ENCODE measurements at places on chromosomes 3 and 15.

- DNase-seq: no peak
Observed at GRCh38 chr15:50055332-50055731, 63.7 kb downstream of the ATP8B4 start.

GRCh38 chr15:79156704-79157375, 66.3 kb upstream of the RASGRF1 start:
- DNase-seq: no peak

- DNase-seq: peak; percentile 17
Observed at GRCh38 chr15:88834211-88834812, 31.1 kb downstream of the ACAN start.

DNA sequence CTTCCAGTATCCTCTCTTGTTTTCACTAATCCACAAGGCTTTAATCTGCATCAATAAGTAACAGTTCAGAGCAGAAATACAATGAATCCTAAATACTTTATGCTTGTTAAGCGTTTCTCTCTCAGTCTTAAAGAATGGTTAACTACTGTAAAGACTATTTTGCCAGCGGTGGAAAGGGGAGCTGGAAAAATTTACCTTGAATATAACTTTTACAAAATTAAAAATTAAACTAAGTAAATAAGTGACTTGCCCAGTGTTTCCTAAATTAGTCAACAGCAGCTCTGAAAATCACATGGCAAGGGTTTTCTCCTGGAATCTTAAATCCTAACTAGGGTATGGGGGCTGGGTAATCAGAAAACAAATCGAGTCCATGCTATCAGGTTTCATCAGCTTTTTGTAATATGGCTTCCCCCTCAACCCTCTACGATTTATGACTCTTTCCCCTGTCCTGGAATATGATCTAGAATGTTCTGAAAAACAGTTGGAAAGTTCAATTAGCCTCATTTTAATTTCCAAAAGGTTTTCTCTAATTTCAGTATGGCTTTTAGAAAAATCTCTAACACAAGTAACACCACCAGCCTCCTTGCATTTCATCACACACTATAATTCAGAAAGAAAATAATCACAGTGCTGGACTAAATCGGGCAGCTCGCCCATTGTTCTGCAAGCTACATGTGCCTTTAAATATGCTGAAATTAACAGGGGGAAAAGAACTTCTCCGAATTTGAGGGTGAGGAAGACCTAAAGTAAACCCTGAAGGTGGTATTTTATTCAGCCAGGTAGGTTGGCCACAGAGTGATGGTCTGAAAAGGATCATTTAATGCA, 133.5 kb downstream of the ADAMTS9 start:
- no peak for DNase-seq

DNA sequence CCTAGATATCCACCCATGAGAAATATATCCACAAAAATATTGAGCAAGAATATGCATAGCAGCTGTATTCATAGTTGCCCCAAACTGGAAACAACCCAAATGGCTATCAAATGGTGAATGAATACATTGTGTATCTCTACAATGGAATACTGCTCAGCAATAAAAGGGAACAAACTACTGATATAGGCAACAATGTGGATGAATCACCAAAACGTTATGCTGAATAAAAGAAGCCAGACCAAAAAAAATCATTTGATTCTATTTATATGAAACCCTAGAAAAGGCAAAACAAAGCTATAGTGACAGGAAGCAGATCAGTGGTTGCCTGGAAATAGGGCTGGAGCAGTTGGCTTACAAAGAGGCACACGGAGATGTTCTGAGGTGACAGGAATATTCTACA, 15.5 kb upstream of the CMTM7 start:
- DNase-seq: no peak

DNA sequence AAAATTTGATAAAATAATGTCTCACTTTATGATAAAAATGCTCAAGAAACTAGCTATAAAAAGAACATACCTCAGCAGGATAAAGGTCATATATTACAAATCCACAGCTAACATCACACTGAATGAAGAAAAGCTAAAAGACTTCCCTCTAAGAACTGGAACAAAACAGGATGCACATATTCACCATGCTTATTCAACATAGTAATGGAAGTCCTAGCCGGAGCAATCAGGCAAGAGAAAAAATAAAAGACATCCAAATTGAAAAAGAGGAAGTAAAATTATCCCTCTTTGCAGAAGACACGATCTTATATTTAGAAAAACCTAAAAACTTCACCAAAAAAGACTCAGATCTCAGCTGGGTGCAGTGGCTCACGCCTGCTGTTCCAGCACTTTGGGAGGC, 34.0 kb downstream of the SENP7 start:
- DNase-seq: no peak

GRCh38 chr3:19717736-19718135, 216.3 kb downstream of the EFHB start:
- no peak for DNase-seq

GRCh38 chr3:103271575-103271974, 836.8 kb downstream of the ZPLD1 start:
- no peak for DNase-seq

DNA sequence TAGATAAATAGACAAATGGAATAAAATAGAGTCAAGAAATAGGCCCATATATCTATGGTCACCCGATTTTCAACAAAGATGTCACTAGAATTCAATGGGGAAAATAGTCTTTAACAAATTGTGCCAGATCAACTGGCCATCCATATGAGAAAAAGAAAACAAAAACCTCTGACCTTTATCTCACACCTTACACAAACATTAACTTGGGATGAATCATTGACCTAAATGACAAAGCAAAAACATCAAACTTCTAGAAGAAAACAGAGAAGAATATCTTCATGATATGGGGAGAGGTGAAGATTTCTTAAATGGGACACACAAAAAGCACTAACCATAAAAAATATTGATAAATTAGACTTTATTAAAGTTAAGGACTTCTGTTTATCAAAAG, 31.9 kb downstream of the ITGA11 start:
- DNase-seq: no peak

DNA sequence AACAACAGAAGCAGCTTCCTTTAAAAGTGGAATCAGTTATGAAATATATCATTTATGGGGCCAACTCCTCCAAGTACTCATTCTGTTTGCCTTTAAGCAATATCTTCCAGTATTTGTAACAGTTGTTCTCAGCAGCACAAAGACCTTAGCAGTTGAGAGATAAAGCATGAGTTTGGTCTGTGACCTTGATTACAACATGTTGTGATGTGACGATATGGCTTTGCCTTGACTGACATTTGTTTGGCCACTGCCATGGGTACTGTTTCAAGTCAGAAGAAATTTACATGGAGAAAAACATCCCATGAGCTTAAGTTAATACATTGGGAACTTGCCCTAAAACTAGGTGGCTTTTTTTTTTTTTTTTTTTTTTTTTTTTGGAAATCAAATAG, 175.1 kb upstream of the KBTBD8 start:
- no peak for DNase-seq

DNA sequence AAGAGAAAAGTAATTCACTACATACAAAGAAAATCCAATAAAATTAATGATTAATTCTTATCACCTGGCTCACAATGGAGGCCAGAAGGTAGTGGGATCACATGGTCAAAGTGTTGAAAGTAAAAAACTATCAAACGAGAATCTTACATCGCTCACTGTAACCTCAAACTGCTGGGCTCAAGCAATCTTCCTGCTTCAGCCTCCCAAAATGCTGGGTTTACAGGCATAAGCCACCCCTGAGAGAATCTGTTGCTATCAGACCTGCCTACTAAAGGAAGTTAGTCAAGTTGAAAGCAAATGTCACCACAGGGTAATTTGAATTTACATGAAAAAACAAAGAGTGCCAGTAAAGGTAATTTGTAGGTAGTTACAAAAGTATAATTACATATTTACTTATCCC, 103.3 kb downstream of the PCCB start:
- DNase-seq: no peak

DNA sequence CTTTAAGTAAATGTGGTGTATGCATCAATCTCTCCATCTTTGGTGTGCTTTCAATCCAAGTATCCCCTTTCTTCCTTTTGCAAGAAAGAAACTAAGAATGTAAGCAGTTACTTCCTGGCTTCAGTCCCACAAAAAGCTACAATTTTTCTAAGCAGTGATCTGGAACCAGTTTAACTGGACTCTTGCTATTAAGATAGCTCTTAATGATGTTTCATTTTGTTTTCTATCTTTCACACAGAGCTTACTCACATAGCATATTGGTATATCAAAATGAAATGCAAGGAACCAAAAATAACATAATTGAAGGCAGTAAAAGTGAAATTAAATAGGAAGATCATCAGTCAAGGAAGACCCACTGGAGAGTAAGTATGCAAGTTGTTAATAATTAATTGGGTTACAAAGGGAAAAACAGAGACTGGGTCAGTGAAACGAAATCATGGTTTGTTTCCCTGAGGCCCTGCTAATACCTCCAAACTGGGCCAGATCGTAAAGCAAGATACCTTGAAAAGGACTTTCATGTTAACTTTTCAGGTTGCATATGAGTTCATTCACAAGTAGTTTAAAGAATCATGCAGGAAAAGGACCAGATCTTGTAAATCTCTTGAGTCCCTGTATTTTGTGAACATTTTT, 41.9 kb downstream of the GPR160 start:
- DNase-seq: no peak

DNA sequence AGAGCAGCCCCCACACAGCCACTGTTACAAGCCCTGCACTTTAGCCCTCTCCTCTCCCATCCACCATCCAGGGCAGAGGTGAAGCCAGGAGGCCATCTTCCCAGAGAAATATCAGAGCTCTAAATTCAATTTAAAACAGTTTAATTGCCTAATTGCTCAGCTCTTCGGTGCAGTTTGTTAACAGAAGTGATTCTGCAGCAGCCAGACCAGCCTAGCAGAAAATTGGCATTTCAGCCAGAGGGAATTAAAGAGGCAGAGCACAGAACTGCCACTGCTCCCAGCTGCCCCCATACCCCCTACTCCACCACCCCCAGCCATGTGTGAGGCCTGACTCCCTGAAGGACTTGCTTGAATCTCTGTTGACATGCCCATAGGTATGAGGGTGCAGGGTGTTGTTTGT, 38.5 kb downstream of the TPRA1 start:
- no peak for DNase-seq

- DNase-seq: peak; percentile 44
Observed at GRCh38 chr3:141412936-141413354, 44.6 kb downstream of the ZBTB38 start.

- peak; percentile 98 for DNase-seq
Observed at GRCh38 chr15:91116113-91117067, 16.3 kb downstream of the SV2B start.

GRCh38 chr3:101827211-101828174, 21.8 kb upstream of the NFKBIZ start:
- peak; percentile 64 for DNase-seq

DNA sequence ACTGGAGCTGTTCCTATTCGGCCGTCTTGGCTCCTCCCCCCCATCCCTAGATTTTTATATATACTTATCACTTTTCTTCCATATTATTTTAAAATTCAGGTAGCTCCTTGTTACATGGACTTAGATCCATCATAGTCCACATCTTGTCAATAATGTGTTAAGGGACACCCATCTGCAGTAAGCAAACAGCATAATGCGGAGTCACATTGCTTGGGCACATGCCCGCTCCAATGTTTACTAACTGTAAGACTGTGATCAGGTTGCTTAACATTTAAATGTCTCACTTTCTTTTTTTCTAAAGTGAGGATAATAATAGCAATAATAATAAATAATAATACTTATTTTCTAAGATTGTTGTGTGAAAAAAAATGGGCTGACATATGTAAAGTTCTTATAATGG, 303.2 kb upstream of the SOX14 start:
- no peak for DNase-seq

- DNase-seq: no peak
Observed at GRCh38 chr3:150348500-150348899, 59.6 kb upstream of the TSC22D2 start.

DNA sequence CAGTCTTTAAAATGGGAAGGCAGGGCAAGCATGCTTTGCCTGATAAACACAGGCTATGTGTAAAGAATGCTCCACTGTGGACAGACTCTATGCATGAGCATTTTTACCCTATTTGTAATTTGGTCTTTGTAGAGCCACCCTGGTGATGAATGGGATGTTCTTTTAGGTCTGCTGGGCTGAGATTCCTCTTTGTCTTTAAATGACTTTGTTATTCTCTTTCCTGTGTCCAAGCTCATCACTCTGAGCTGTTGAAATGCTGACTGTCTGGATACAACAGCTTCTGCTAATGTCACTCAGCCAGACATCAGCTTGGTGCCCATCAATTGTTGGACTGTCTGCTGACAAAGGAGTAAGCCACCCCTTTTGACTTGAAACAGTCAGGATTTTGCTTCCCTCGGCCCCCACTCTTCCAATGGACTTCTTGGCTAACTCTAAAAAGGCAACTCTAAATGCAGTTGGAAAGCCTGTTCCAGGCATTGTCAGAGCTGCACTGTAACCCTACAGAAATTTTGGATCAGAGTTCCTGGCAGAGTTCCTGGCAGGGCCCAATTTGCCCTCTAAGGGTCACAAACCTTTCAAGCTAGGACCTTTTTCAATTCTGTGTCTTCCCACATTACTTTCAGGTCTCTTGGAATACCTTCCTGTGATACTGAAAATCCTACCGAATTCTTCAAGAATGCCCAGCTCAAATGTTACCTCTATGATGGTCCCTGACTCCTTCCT, 40.5 kb upstream of the EIF1B start:
- no peak for DNase-seq

DNA sequence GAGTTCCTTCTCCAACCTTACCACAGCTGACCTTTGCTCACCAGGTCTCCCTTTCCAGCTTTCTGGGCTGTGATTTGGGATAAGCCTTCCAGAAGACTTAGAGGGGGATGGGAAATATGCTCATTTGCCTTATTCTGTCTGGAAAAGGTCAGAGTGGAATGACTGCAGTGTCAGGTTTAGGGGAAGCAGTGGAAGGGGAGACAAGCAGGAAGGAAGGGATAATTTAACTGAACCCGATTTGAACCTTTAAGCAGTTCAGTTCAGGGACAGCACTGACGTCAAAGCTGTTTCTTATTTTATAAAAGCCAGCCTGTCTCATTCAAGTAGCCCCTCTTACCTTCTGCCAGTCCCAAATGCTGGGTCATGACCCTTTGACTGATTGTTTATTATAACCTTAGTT, 418.4 kb upstream of the RARB start:
- DNase-seq: no peak

DNA sequence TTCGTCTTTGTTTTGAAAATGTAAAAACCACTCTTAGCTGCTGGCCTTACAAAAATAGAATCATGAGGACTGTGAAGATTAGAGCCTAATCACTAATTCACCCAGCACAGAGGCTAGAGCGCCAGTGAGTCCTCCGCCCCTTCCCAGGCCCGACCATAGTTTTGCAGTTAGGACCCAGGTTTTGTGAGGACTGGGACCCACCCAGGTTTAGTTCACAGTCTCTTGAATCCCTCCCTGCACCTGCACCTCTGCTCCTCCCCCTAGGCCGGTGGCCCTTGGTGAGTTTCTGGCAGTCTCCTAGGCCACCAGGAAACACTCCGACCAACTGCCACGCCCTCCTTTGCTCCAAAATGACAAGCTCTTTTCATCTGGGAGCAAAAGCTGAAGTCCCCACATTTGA, 136.0 kb upstream of the CCDC54 start:
- peak; percentile 44 for DNase-seq

Data from NCI-H2081 (cell line).